ENCODE measurements at places on chromosomes 16 and 17.

GRCh38 chr17:40515011-40515410, 13.6 kb upstream of the TNS4 start:
- no peak for DNase-seq

GRCh38 chr16:16041196-16041892, 91.9 kb downstream of the ABCC1 start:
- DNase-seq, result no peak

GRCh38 chr16:88550246-88550661, 19.9 kb upstream of the ZC3H18 start:
- no peak for DNase-seq

DNA sequence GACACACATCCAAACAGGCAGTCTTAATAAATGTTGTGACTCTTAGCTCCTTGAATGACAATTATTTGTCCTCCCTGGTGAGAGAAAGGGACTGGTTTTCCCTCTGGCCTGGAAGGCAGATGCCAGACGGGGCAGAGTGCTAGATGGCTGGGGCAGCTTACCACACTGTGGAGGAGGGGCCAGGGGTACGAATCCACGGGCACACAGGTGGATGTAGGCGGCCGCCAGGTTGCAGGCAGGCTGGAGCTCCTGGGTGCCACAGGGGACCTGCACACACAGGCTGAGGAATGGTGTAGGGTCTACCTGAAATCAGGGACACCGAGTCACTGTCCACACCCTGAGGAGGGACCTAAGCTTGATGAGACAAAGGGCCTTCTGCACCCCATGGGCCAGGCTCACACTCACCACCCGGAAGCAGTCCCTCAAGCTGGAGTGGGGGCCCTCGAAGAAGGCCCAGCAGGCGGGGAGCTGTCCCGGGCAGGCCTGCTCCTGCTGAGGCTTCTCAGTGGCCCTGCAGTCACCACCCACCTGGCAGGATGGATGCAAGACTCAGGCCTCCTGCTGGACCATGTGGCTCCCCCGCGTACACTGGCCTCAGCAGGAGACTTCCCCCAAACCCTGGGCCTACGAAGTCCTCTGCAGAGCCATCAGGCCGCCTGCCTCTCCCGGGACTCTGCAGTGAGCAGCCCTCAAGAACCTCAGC, 38.4 kb downstream of the RMI2 start:
- DNase-seq, result no peak

GRCh38 chr17:412211-413015, 59.8 kb upstream of the RPH3AL start:
- peak; percentile 64 for DNase-seq

DNA sequence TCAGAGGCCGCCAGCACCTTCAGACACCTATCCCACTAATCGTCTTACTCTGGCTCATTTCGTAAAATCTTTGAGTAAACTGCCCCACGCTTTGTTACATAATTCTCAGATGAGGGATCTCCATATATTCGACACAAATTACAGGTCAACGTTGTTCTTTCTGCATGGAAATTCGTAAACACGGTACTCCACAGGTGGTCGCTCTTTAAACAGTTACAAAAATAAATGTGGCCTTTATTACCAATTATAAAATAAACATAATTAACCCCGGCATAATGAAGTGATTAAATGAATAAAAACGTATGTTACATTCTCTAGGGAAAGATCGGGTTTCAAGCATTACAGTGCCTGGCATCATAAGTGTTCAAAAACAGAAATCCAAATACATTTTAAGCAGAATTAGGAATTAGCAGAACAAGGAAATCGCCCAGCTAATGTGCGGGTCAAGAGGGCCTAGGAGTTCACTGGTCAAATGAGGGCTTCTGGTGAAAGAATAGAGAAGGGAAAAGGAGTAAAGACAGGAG, 943 bp upstream of the PIP4K2B start:
- no peak for DNase-seq

DNA sequence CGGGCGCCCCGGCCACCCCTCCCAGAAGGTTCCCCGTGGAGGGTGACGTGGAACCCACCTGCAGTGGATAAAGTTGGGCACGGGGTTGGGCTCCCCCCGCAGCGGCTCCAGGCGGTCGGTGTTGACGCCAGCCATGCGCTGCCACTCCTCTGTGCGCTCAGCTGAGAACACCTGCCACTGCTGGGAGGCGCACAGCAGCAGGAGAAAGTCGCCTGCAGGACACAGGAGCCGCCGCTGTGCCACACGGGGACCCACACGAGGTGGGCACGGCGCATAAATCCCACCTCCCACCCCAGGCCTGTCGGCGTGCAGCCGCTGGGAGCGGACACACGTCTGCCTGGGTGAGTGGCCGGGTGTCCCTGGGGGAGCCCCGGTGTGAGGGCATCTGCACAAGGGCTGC, 20.7 kb downstream of the CTU2 start:
- no peak for DNase-seq

- DNase-seq, result peak; percentile 95
These were observed 21.4 kb upstream of the JPH3 start for GRCh38 chr16:87580855-87581261.

GRCh38 chr16:4684763-4685162, 8.6 kb upstream of the NUDT16L1 start:
- DNase-seq, result no peak

GRCh38 chr17:17957584-17957916, 14.7 kb downstream of the TOM1L2 start:
- peak; percentile 40 for DNase-seq

- no peak for DNase-seq
These were observed 23.4 kb downstream of the RBL2 start for GRCh38 chr16:53457670-53458069.

DNA sequence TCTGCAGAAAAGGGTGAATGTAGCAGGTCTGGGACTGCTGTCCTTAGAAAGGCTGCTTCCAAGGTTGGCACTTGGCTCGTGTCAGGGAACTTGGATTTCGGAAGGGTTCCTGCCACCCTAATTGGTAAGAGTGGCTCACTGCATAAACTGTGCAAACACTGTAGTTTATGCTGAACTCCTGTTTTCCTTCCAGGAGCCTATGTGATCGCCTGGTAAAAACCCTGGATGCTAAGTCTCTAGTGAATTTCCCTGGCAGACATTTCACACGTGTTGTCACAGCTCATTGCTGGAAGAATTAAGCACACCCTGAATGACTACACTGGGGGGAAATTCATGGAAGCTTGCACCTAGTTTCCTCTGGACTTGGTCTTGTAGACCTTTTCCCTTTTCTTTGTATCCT, 140.1 kb downstream of the SPECC1 start:
- DNase-seq, result no peak

DNA sequence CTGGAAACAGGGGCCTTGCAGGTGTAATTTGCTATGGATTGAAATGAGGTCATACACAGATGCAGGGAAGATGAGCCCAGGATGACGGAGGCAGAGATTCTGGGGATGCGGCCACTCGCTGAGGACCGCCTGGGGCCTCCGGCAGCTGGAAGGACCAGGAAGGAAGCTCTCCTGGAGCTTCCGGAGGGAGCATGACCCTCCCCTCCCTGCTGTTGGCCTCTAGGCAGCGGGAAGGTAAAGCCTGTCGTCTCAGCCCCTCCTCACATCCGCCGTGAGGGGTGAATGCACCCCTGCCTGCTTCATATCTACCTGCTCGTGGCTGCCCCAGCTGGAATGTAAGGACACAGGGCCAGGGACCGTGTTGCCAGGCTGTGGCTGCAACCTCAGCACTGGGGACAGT, 29.1 kb upstream of the ZNF469 start:
- no peak for DNase-seq

DNA sequence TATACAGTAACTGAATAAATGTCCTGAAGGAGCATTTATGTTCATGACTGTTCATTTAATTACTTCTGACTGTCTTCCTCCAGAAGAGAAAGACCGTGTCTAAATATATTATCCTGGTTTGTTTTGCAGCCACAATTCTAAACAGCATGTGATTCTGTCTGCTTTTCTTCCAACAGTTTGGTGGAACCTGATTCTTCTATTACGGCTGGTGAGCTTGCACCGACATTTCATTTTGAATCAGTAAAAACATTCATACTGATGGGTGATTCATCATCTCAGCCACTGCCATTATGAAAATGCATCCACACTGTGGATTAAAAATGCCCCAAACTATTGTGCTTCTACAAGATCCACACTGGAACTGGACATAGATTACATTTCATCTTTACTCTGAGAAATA, 16.9 kb downstream of the KNOP1 start:
- no peak for DNase-seq

- DNase-seq, result no peak
These were observed 50.2 kb downstream of the CDK5R1 start for GRCh38 chr17:32536736-32537643.

- no peak for DNase-seq
These were observed 14.6 kb downstream of the ALOX12B start for GRCh38 chr17:8072729-8073461.

DNA sequence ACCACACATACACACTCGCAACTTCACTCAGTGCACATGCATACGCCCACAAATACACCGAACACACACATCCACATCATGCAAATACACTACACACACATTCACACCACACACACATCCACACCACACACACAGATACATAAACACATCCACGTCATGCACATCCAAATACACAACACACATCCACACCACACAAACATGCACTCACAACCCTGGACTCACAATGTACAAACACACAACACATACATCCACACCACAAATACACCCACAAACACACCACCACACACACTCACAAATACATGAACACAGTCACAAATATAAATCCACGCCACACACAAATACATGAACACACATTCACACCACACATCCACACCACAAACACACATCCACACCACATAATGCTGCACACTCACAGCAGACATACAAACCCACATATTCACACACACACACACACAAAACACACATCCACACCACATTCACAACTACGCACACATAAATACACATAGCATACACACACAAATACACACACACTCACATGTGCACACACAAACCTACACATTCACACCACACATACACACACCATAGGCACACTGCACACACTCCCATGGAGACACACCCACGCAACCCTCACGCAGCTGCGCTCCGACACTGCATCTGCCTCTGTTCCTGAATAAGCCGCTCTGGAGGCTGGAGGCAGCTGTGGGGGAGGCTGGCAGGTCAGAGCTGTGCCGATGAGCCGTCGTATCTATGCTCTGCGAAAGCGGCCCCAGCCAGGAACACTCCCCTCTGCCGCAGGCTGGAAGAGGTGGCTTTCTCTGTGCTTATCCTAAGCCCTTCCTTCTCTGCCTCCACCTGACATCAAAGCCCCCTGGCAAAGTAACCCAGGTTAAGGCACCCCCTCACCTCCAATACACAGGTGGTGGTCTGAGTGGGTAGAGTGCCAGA, 141.8 kb downstream of the GRIN2A start:
- no peak for DNase-seq

GRCh38 chr17:73203135-73203787, 10.4 kb downstream of the COG1 start:
- peak; percentile 27 for DNase-seq

DNA sequence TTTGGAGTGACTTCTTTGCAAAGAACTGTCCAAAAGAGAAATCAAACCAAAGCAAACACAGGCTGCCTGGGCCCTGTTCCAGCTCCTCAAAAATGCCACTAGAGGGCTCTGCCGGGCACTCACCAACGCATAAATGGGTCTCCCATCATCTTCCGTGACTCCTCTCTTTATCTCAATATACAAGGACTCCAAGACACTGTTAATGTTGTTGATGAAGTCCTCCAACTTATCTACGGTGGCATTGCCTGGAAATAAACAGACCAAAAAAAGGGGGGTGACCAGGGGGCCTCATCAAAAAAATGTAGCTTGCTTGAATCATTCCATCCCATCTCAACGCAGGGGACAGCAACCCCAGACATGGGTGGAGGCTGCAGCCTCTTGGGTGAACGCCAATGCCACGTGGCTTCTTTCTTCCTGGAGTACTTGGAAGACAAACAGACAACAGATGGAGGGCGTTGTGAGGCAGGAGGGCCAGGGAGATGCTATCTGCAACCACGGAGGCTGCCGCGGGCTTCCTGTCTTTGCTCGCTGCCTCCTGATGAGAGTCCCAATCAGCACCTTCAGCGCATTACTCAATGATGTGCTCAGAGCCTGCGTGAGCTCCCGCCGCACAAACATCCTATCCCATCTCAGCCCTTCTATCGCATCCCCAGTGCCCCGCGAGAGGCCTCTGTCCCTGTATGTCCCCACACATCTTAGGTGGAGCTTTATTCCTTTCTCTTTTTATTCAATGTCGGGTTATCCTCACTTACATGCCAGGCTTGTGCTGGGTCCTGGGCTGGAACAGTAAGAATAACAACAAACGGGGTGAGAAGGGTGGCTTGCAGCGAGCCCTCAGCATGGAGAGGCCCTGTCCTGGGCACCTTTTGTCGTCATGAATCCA, 32.0 kb downstream of the KDM8 start:
- peak; percentile 77 for DNase-seq

- no peak for DNase-seq
These were observed 3.8 kb upstream of the CMTM1 start for GRCh38 chr16:66562409-66562808.

DNA sequence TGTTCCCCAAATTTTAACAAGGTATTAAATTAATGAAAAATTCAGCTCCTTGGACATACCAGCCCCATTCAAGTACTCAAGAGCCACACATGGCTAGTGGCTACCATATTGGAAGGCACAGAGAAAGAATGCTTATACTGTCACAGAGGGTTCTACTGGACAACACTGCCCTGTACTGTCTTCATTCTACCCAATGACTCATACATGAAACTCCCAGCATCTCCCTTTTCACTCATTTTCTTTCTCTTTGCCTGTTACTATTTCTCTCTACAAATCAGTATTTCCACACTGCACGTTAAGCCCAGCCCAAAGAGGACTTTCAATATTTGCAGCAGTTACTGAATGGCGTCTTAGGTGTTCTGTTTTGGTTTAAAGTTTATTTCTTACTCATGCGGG, 72.1 kb upstream of the RCVRN start:
- DNase-seq, result no peak

- DNase-seq, result peak; percentile 63
These were observed 137.2 kb upstream of the RPH3AL start for GRCh38 chr17:489758-490329.

GRCh38 chr16:2905988-2906387, 5.7 kb upstream of the FLYWCH1 start:
- no peak for DNase-seq

DNA sequence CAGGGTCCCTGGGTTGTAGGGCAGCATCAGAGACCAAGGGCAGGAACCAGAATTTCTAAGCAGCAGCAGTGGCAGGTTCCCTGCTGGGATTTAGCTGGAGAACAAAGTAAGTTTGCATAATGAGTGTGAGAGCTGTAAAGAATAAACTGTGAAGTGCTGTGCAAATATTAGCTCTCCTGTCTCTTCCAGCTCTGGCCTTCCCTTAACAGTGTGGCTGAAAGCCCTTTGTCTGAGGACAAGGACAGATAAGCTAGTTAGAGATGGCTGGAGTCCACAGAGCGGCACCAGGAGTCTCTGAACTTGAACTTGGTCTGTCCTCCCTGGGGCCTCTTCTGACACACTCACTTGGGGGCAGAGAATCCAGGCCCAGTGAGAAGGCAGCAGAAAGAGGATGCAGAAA, 98.2 kb upstream of the WSCD1 start:
- DNase-seq, result no peak

DNA sequence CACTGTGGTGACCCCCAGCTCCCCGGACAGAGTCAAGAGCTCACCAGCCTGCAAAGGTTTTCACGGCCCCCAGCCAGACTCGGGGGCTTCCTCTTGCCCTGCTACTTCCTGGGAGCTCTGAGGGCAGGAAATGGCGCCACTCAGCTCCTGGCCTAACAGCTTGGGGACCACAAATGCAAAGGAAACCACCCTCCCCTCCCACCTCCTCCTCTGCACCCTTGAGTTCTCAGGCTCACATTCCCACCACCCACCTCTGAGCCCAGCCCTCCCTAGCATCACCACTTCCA, 375 bp upstream of the SPN start:
- DNase-seq, result no peak

GRCh38 chr16:78903237-78903636, 697.3 kb downstream of the MAF start:
- no peak for DNase-seq

- no peak for DNase-seq
These were observed 47.9 kb downstream of the RAB11FIP3 start for GRCh38 chr16:473046-474043.

Data from Daoy (cell line).